DMS153 (cell line): ENCODE measurements at places on chromosomes 16 and 17.

DNA sequence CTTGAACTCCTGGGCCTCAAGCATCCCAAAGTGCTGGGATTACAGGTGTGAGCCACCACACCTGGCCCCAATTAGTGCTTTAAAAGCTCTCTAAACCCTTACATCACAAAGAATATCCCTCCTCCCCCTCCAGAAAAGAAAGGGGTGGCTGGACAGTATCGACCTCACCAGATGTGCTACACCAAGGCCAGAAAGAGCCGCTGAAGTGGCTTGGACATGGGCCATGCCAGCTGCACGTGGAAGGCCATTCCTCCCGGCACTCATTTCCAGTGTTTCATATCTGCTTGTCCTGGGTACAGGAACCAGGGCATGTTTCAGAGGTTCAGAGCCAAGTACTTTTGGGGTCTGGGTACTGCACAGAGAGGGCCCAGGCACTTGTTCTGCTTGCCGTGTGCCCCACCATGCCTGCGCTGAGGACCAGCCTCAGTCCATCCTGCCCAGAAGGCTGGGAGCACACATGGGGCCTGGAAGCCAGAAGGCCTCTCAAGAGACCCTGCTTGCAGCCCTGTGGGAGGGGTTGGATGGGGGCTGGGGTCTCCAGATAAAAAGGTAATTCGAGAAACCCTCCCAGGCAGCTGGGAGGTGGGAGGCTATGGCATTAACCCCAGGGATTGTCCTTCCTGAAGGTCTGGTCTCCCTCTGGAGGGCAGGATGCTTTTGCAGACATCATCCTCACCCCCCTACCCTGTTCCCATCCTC lies 3.5 kb upstream of the SRRM2 start:
- no peak for DNase-seq

DNA sequence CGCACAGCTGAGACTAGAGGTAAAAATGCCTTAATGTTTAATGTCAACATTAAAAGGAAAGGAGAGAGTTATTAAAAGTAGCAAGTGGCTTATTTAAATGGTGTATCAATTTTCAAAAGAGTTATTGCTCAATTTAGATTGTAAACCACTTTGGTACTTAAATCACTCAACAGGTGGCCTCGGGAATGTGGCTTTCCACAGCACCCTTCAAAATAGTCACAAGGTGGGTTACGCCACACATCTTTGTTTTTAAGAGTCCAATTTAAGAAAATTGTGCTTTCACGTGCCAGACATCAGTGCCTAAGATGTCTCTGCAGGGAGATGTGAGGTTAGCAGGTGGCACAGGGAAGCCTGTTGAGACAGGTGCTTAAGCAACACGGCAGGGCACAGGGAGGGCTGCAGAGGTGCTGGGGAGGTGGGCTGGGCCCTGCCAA lies 27.5 kb upstream of the ADCY7 start:
- DNase-seq = no peak

GRCh38 chr16:1121601-1122397 lies 25.8 kb upstream of the C1QTNF8 start:
- no peak for DNase-seq

GRCh38 chr17:66063686-66064085 lies 128.2 kb downstream of the CEP112 start:
- no peak for DNase-seq

GRCh38 chr17:64146418-64147109 lies 16.6 kb upstream of the ERN1 start:
- peak; percentile 17 for DNase-seq

DNA sequence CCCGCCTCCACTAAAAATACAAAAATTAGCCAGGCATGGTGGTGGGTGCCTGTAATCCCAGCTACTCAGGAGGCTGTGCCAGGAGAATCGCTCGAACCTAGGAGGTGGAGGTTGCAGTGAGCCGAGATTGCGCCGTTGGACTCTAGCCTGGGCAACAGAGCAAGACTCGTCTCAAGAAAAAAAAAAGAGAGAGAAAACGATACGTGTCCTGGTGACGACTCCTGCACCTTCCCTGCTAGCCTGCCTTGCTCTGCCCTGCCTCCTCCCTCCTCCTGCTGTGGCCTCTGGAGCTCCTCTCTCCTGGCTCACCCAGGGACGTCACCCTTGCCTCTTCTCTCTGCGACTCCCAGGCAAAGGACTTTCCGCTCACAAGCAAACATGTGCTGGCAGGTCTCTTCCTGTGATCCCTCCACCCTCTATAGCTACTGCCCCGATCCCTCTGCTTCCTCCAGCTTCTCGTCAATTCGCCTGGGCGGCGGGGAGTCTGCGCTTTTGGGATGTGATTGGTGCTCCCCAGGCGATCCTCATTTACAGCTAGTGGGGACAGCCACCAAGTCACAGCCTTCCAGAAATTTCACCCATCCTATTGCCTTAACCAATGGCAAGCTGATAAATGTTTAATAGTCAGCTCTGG lies 25.5 kb upstream of the CBX4 start:
- DNase-seq = no peak

DNA sequence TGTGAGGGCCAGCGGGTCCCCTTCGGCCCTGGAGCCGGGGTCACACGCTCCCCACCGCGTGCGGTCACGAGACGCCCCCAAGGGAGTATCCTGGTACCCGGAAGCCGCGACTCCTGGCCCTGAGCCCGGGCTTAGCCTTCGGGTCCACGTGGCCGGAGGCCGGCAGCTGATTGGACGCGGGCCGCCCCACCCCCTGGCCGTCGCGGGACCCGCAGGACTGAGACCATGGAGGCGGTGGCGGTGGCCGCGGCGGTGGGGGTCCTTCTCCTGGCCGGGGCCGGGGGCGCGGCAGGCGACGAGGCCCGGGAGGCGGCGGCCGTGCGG lies at the start of gene NAGLU:
NAGLU (plus strand) TSS at position 194 of the 324 bp plus-strand sequence; CDS start at position 226, 32 bp downstream.
- DNase-seq = peak; percentile 68

DNA sequence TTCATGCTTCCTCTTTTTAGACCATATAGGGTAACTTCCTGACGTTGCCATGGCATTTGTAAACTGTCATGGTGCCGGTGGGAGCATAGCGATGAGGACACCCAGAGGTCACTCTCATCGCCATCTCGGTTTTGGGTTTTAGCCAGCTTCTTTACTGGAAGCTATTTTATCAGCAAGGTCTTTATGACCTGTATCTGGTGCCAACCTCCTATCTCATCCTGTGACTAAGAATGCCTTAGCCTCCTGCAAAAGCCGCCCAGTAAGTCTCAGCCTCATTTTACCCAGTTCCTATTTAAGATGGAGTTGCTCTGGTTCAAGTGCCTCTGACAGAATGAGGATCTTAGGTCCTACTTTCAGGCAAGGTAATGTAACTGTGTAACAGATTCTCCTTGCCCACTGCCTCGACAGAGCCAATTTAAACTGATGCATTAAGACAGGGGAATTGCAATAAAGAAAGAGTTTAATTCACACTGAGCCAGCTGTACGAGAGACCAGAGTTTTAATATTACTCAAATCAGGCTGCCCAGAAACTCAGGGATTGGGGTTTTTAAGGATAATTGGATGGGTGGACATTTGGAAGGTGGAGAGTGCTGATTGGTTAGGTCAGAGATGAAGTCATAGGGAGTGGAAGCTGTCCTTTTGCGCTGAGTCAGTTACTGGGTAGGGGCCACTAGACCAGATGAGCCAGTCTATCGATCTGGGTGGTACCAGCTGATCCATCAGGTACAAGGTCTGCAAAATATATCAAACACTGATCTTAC lies 59.9 kb upstream of the ATF7IP2 start:
- DNase-seq = no peak

- peak; percentile 28 for DNase-seq
These were observed 76.0 kb downstream of the VMP1 start for GRCh38 chr17:59783221-59784047.
